ENCODE measurements at places on chromosomes 6 and 20.

GRCh38 chr6:41894366-41895299, 542 bp downstream of the USP49 start:
- no peak for DNase-seq

DNA sequence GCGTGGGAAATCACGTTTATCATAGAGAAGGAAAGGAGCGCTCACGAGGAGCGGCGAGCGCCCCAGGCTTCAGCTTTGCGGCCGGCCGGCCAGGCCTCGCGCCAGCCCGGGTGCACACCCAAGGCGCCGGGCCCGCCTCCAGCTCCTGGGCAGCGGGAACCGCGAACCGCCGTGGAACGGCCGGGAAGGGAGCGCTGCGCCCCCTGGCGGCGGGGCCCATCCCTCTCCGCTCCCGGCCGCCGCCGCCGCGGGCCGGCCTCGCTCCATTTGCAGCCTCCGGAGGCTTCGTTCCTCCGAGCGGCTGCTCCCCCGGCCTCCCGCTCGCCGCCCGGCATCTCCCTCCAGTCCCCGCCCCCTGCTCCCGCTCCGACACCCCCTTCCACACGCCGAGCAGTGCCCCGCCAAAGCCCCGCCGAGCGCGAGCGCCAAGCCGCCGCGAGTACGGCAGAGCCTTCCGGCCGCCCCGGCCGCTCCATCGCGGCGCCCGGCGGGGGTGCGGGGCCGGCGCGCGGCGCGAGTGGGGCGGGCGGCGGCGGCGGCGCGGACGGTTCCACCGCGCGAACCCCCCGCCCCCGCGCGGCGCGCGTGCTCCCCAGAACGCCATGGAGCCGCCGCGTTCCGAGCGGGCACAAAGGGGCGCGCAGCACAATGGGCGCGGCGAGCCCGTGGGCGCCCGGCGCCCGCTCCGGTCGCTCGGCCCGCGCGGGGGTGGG, 946 bp downstream of the BEND3 start:
- DNase-seq = no peak

- no peak for DNase-seq
Observed at GRCh38 chr6:17210683-17211082, 70.5 kb upstream of the RBM24 start.

DNA sequence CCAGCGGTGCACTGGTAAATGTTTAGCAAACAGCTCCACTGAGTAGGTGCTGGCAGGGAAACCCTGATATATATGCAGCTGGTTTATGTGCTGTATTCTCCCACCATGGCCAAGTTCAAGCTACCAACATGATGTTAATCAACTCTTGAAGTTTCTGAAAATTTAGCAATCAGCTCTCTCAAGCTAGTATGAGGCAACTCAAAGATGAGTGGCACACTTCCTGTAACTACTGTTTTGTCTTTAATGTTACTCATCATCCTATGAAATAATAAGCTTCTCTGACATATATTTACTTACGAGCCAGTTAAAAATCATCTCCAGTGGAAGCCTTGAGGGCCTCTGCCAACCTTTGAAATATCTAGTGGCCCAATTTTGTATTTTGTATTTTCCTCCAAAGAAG, 54.7 kb downstream of the TRMT6 start:
- DNase-seq = no peak

DNA sequence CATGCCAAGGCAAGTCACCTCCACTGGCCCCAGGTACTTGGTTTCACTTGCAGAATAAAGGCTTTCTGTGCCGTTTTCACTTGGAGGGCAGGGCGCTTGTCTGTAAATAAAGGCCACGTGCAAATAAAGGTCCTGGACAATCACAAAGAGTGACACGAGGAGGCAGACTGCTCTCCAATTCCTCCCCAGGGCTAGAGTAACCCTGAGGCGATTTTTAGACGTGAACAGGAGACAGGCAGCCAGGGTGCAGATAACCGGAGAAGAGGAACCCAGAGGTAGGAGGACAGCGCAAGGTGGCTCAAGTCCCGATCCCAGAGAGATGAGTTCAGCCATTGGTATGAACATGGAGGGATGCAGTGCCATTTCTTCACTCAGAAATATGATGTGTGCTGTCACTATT, 327.4 kb downstream of the KIF16B start:
- no peak for DNase-seq

- no peak for DNase-seq
Observed at GRCh38 chr6:112038268-112038667, 15.6 kb upstream of the CCN6 start.

GRCh38 chr6:106163966-106164877, 78.1 kb downstream of the PRDM1 start:
- no peak for DNase-seq

DNA sequence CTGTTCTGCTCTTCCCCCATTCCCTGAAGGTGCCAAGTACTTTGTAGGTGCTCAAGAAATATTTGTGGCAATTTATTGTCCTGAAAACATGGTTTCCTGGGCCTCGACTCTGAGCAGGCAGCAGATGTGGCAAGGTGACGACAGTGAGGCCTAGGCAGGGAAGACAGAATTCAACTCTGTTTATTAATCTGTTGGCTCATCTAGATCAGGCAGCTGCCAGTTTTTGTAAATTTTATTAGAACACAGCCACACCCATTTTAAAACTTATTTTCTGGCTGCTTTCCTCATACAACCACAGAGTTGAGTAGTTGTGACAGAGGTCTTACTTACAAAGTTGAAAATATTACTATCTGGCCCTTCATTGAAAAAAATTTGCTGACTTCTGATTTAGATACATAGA, 24.5 kb downstream of the MAPK14 start:
- DNase-seq = no peak

DNA sequence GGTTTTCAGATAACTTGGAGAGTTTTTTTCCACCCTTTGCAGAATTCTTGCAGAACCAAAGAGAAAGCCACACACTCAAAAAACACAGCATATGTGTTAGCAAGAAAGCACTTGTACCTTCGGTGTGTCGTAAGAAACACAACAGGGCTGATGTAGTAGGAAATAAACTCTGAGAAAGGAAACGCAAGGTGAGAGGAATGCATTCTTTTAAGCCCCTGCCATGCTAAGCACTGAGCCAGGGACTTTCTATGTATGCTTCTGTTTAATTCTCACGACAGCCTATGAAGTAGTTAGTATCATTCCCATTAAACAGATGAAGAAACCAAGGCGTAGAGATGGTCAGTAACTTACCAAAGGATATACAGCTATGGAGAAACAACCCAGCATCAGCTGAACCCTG, 23.1 kb downstream of the NEDD9 start:
- DNase-seq = no peak

GRCh38 chr6:68139130-68139529, 496.0 kb upstream of the ADGRB3 start:
- DNase-seq = no peak

GRCh38 chr6:11094411-11094851, 797 bp downstream of the SMIM13 start:
- no peak for DNase-seq

GRCh38 chr6:151263967-151264366, 24.2 kb downstream of the AKAP12 start:
- DNase-seq = no peak

DNA sequence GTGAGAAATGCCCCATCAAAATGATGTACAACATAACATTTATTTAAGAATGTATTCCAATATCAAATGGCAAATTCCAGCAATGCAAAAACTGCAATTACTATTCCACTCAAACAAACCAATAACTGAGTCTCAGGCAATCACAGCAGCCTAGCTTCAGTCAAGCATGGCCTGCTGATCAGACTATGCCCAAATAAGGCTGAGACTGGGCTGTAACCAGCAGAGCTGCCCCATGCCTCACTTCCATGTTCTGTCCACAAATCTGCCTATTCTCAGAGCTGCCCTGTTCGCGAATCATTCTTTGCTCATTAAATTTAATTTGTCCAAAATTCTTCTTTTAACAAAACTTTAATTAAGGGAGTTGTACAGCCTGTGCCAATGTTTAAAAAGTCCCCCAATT, 155.4 kb downstream of the FNDC1 start:
- DNase-seq = no peak

DNA sequence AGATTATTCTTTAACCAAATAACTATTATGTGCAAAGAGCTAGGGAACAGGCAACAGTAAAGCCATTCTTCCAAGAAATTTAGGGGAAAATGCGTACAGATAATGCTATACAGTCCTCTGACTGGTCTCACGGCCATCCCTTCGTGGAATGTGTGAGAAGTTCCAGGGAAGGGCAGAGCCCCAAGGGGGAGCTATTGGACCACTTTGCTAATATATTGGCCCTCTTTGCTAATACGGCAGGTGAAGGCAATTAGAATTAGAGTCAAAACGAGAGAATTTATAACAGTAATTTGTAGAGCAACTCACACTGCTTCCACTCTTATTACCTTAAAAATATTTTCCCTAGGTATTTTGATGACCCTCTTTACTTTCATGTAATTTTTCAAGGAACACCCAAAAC, 140.4 kb downstream of the IMPG1 start:
- DNase-seq = no peak

- no peak for DNase-seq
Observed at GRCh38 chr6:27280064-27280539, 32.0 kb downstream of the POM121L2 start.

GRCh38 chr6:112044856-112045255, 9.0 kb upstream of the CCN6 start:
- no peak for DNase-seq

- no peak for DNase-seq
Observed at GRCh38 chr6:75076009-75076408, 129.8 kb downstream of the COL12A1 start.

- DNase-seq = no peak
Observed at GRCh38 chr6:42403831-42404230, 47.9 kb downstream of the TRERF1 start.

GRCh38 chr6:150334790-150335783, 33.7 kb upstream of the IYD start:
- no peak for DNase-seq

- peak; percentile 66 for DNase-seq
Observed at GRCh38 chr20:57748601-57749130, 38.9 kb upstream of the PMEPA1 start.

DNA sequence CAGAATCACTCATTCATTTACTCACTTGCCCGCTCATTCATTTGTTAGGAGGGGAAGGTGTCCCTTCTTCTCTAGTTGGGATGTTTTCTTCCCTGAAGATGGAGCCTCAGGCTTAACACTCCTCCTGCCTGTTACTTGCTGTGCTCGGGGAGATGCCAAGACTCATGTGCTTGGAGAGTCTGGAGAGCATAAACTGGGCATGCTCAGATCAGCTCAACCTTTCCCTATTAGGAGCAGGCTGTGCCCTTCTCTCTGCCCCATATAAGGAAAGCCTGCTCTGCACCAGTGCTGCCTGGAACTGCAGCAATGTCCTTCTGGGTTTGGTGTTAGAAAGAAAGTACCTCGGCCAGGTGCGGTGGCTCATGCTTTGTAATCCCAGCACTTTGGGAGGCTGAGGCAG, 18.0 kb upstream of the UBE2V1 start:
- DNase-seq = no peak

- DNase-seq = no peak
Observed at GRCh38 chr6:25089442-25089841, 153.7 kb upstream of the RIPOR2 start.

- DNase-seq = no peak
Observed at GRCh38 chr20:55778796-55779195, 226.5 kb downstream of the CBLN4 start.

GRCh38 chr6:636488-636887, 20.4 kb downstream of the HUS1B start:
- no peak for DNase-seq

- no peak for DNase-seq
Observed at GRCh38 chr20:15045246-15045645, 707.8 kb upstream of the FLRT3 start.

GRCh38 chr6:108562503-108562993, 1.8 kb downstream of the FOXO3 start:
- DNase-seq = no peak

DNA sequence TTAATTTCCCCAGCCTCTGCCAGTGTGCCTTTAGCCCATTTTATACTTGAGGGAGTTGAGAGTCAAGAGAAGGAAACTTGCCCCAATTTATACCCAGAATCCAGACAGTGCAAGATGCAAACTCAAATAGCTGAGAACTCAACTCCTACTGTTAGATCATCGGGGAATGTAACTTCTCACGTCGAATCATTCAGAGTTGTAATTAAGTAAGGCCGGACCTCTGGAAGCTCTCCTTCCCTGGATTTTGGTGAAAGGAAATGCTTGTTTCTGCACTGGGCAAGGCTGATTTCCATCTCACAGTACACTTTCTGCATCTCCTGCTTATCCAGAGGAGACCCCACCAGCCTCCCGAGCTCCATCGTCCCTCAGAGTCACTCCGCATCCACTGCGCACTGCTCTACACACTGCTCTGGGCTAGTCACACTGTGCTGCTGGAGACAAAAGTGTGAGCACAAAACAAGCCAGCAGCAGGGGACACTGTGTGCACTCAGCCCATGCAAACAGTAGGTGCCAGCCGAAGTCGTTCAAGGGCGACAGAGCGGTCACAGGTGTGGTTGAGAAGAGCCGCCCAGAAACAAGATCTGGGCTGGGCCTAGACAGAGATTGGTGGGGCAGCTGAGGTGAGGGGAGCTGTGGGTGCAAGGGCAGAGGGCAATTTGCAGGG, 150.4 kb upstream of the QKI start:
- no peak for DNase-seq

GRCh38 chr20:59772373-59772705, 161.1 kb downstream of the SYCP2 start:
- no peak for DNase-seq

GRCh38 chr6:108650325-108650724, 89.6 kb downstream of the FOXO3 start:
- no peak for DNase-seq

DNA sequence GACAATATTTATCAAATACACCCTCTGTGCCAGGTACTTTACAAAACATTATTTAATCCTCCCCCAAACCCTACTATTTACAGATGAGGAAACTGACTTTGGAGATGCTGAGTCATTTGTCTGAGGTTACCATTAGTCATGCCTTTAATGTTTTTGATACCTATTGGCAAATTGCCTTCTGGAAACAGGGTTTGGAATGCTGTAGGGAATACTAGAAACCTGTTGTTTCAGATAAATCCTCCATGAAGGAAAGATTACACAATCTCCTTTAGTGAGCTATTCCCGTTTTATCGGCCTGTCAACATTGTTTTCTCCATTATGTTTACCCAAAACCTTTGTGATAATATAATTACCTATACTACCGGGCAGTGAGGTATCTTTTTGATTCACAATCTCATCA, 93.6 kb upstream of the ADGRF1 start:
- DNase-seq = peak; percentile 98

GRCh38 chr6:54700158-54700557, 146.4 kb upstream of the FAM83B start:
- no peak for DNase-seq

- no peak for DNase-seq
Observed at GRCh38 chr6:79756496-79756895, 125.4 kb downstream of the SH3BGRL2 start.
